Glomerular endothelial cell (primary cell): ENCODE measurements at places on chromosomes 12 and 14. TPM values are rescaled to one million over a fixed set of nuclear protein-coding genes. Genes with fewer than 3 reads are reported as not detected.

DNA sequence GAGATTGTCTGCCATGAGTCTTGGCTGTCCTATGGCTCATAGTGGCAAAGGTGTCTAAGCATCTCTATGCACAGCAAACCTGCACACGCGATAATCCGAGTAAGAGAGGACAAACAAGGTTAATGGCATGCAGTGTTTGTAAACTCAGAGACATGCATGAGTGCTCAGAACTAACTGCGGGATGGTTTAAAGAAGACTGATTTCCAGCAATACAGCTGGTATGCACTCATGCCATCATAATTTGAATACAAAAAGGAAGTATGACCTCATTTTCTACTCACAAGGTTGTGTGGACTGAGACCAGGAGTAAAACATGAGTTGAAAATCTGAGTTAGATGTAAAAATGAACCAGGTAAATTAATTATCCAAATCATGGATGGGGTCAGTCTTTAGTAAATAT is 16.6 kb upstream of the TCP11L2 start:
- no peak for DNase-seq

DNA sequence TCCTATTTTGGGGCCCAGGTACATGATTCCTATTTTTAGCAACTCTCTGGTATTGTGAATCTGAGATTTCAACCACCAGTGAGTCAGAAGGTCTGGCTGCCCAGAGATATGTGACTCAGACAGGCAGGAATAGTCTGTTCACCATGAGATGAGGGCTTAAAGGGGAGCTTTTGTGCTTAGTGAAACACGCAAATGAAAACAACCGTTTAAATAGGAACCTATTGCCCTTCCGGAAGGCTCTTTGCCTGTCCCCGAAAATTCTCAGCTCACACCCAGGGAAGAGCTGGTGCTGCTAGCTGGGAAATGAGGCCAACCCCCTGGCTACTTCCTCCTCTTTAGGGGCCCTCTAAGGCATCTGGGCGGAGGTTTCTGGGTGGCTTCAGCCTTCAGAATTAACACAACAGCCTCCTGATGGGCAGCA is 283.6 kb downstream of the CACNA1C start:
- DNase-seq, result peak; percentile 68

- no peak for DNase-seq
Observed at GRCh38 chr12:11748903-11749302, 99.4 kb downstream of the ETV6 start.

GRCh38 chr12:13187399-13187798 is 9.1 kb upstream of the EMP1 start:
- no peak for DNase-seq

DNA sequence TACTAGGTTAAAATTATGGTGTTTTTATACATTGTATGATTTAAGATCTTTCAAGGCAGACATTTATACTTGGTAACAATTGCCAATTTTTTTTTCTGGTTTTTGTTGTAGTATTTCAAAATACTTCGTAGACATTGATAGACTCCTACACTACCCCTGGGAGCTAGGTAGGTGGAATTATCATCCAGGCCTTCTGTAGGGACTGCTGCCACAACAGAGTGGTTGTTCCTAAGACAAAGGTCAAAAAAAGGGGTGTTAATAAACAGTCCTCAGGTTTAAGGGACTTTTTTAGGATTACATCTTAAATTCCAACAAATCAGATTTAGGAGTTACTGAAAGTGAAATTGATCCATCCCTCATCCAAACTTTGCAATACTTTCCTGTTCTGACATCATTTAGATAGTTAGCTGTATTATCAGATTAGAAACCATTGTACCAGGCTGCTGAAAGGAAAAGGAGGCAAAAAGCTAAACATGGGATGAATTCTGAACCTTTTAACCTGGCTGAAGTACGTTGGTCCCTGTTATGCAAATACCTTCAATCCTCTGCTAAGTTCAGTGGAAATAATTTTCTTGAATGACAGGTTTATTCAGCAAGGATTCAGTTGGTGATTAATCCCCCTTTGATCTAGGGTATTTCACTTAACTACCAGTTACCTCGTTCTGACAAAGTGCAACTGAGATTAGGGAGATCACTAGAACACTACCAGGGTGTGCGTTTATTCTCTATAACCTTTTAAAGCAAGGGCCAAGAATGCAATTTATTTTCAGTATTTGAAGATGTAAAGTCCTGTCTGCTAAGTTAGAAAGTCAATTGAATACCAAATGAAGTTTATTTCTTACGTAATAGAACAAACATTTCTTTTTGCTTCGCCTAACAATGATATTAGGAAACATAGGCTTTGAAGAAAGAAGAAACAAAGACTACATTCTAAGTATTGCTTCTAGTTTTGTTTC is 23.2 kb downstream of the AP5M1 start:
- no peak for DNase-seq

- DNase-seq, result no peak
Observed at GRCh38 chr14:89858089-89858488, 96.4 kb downstream of the EFCAB11 start.

GRCh38 chr14:96221109-96221650 is 16.5 kb downstream of the BDKRB2 start:
- no peak for DNase-seq

DNA sequence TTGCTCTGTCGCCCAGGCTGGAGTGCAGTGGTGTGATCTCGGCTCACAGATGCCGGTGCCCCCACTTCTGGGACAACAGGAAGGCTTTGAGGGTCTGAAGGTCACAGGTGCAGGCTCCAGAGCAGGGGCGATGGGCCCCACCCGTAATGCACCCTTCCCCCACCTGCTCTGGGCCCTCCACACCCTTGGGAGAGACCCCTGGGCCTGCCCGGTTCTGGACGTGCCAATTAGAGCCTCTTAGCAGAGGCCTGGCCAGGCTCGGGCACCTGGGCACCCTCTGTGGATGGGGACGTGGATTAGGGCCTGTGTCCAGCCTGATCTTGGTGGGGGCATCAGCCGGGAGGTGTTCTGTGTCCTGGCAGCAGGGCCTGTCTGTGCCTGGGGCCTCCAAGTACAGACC is 62.2 kb downstream of the KIF26A start:
- DNase-seq, result no peak

DNA sequence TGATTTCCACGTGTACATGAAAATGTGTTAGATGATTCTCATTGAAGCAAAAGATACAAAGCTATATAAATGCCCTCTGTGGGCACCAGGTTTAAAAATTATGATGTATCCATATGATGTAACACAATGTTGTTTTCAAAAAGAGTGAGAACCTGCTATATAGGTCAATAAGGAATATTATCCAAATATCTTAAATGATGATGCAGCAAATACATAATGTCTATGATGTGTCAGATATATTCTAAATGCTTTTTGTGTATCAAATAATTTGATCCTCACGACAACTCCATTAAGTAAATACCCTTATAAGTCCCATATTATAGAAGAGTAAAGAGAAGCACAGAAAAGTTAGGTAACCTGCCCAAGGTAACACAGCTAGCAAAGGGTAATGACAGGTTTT is 393.0 kb upstream of the DCN start:
- no peak for DNase-seq

DNA sequence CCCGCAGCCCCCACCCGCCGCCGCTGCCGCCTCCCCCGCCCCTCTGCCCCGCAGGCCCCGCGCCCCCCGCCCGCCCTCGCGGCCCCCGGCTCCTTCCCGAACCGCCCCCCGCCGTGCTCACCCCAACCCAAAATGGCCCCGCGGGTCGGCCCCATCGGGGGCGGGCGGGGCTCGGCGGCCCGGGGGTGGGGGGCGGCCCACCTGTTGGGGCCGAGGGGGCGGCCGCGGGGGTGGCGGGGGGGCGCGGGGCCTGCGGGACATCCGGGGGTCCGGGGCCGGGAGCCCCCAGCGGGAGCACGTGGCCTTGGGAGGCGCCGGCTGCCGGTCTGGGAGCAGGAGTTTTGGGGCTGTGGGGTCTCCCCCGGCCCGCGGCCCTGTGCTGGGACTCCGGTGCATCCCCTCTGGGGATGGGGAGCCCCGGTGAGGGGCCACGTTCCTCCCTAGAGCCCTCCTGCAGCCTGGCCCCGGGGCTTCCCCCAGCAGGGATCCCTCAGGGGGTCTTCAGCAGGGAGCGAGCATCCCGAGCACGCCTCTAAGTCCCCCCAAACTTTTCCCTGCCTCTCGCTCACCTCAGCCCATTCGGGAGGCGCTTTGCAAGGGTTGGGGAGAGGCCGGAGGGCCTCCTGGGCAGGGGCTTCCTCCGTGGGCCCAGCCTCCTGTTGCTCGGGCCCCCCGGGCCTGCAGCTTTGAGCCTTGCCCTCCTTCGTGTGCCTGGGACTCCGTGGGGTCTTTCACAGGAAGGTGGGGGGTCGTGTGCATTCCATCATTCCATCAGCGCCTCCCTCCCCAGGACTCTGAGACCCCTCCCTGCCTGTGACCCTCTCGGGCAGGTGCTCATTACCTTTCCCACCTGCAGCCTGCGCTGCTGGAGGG is 710 bp downstream of the MTA1 start:
- DNase-seq, result no peak

DNA sequence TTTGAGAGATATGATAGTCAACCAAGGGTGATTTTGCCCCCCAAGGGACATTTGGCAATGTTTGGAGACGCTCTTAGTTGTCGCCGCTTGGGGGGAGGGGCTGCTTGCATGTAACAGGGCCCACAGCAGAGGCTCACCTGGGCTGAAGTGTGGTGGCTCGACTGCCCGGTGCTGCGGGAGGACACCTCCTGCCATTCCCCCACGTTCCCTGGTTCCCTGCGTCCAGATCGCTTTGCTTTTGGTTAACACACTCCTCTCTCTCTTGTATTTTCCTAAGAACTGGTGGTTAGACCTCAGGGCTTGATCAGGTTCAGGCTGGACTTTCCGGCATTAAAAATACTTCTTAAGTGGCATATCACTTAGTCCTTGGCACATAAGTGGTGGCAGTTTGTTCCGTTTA is 18.9 kb downstream of the PPP2R5C start:
- DNase-seq, result no peak

DNA sequence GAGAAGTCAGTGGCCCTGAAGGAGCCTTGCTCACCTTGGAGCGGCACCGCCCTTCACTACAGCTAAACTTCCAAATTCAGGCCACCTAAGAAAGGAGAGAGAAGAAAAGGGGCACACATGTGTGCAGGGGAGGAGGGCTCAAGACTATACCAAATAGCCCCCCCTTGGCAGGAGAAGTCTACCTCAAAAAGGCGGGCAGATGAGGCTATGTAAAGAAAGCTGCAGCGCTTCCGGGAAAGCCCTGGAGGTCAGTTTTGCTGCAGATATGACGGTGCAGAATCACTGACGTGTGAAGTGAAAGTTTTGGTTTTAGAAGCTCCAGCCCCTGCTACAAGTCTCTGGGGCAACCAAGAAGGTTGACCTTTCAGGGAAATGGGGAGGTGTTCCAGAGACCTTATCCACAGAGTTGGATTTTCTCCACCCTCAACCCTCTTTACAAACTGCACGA is 48.2 kb upstream of the PNMA1 start:
- DNase-seq, result no peak

GRCh38 chr12:24378548-24379407 is 429.3 kb upstream of the SOX5 start:
- no peak for DNase-seq

DNA sequence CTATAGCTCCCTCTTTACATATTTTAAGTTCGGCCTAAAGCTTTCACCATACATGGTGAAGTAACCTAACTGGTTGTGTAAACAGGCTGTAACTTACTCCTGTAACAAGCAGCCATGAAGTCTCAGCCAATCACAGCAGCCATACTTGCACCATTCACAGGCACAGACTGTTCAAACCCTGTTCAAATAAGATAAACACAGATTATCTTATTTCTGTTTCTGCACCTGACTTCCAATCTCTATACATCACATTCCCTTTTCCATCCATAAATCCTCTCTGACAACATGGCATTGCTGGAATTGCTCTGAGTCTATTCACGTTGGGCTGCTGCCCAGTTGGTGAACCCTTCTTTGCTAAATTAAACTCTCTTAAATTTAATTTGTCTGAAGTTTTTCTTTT is 34.5 kb upstream of the ARID2 start:
- no peak for DNase-seq

GRCh38 chr14:44099743-44100488 is 407.2 kb downstream of the FSCB start:
- DNase-seq, result no peak

DNA sequence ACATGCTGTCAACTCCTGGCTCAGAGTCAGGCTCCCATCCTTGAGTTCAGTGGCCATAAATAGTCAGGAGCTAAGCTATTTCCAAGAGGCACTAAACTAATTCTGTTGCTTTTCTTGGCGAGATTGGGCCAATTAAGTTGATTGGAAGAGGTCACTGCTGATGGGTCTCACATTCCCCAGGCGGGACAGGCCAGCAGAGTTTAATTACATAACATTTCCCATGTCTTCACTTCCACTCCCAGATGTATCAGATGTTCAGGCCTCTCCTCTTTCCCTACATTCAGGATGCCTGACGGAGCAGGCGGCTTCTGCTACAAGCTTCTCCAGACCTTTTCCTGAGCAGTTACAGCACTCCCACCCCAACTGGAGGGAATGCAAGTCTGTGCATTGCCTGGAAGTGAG is 5.3 kb downstream of the NTF3 start:
- DNase-seq, result no peak

DNA sequence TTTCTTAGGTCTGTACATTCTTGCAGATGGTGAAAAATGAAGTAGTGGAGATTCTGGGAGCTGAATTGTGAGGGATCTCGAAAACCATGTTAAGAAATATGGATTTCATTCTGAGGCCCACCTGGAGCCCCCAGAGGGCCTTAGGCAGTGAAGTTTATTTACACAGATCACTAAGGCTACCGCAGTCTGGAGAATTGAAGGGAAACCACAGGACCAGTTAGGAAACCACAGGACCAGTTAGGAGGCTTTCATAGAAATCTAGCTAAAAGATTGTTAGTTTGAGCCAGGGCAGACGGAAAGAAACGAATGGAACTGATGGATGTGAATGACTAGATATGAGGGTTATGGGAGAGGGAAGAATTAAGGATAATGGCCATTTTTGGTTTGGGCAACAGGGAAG is 7.2 kb downstream of the CBLN3 start:
- DNase-seq, result no peak

PIWIL1 gene
- total RNA-seq, result 0.10 TPM in 1 of 2 replicates, not detected in the other

CAPZA3 gene
- not detected in 2 replicates for total RNA-seq

RFLNA gene
- total RNA-seq, result 0.41 and 0.87 TPM in 2 replicates

BEST3 gene
- 0.06 and 0.82 TPM in 2 replicates for total RNA-seq

AKAP5 gene
- total RNA-seq, result 0.48 and 0.76 TPM in 2 replicates

DLK1 gene
- not detected in 2 replicates for total RNA-seq

TAS2R9 gene
- 0.18 TPM in 1 of 2 replicates, not detected in the other for total RNA-seq

INHBE gene
- total RNA-seq, result not detected in 2 replicates

RNASE11 gene
- not detected in 2 replicates for total RNA-seq

CLEC1B gene
- total RNA-seq, result 0.18 TPM in 1 of 2 replicates, not detected in the other
